ENCODE measurements at places on chromosomes 16 and 17.

DNA sequence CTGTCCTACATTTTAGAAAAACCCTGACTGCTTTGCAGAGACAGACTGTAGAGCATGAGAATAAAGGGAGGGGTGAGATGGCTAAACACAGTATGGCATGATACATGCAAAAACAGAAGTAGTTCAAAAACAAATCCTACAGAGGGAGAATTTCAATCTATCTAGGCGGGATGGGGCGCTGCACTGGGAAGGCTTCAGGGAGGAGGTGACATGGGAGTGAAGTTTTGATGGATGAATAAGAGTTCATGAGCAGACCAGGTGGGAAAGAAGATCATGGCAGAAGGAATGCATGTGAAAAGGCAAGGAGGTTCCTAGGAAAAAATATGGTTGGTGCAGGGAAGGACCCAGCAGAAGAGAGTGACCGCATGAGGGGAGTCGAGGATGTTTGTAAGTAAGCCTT is 19.2 kb downstream of the HS3ST3B1 start:
- DNase-seq = no peak

- no peak for DNase-seq
Observed at GRCh38 chr17:10683853-10684252, 13.5 kb downstream of the SCO1 start.

GRCh38 chr16:8182761-8183160 is 407.6 kb downstream of the TMEM114 start:
- DNase-seq = no peak

DNA sequence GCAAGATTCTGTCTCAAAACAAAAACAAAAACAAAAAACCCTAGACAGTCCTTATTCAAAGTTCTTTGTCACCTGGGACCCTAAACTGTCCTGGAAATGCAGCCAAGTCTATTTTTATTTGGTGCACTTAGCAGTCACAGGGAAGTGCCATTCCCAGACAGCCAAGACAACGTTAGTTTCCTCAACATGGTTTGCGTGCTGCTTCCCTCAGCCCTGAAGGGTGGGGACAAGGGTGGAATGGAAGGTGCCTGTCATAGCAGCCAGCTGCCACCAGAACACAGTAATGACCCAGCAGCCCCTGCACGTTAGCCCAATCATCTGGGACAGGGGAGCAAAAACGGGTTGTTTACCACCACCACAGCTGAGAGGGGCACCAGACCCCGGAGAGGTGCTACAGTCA is 16.9 kb downstream of the CREBBP start:
- DNase-seq = no peak

GRCh38 chr17:8392274-8392673 is 5.4 kb downstream of the RNF222 start:
- DNase-seq = no peak

DNA sequence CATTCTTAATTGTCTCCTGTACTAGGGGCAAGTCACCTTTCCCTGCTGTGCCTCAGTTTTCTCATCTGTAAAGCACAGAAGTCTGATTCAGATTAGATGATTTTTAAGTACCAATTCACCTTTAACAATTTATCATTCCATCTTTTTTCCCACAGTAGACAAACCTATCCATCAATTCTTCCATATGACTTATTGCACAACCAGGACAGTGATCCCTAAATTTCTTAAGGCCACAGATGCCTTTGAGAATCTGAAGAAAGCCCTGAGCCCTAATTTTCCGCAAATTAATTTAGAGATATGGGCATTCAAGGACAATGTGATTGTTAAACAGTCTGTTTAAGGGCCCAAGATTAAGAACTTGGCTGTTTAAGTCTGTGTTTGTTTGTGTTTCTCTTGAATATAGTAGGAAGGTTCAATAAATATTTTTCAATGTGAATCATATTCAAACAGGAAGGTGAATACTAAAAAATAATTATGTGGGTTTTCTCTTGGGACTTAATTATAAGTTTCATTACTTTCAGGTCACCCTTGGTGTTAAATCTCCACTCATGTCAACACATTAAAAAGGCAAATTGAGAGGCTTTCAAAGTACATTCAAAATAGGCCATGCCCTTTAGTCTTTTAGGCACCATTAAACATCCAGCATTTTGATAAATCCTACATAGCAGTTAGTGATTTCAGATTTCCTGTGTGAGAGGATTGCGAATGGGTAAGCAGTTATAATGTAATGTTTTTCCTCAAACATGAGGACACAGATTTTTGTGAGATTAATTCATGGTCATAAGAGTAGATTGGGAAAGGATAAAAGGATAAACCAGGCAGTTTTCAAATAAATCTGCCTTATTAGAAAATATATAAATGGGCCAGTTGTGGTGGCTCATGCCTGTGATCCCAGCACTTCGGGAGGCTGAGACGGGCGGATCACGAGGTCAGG is 34.9 kb upstream of the MMD start:
- DNase-seq = no peak

DNA sequence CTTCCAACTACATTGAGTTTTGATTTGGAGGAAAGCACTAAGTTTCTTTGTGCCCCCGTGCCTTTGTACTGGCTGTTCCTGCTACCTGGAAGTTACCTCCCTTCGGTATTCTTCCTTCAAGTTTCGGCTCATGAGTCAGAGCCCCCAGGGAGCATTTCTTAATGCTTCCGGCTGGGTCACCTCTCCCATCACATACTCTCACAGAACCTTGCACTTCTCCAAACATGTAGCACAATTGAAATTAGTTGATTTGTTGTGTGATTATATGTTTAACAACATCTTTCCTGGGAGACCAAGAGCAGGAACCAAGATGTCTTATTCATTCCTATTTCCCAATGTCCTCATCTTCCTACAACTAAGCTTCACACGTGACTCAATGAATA is 158.6 kb upstream of the CDH5 start:
- DNase-seq = no peak

DNA sequence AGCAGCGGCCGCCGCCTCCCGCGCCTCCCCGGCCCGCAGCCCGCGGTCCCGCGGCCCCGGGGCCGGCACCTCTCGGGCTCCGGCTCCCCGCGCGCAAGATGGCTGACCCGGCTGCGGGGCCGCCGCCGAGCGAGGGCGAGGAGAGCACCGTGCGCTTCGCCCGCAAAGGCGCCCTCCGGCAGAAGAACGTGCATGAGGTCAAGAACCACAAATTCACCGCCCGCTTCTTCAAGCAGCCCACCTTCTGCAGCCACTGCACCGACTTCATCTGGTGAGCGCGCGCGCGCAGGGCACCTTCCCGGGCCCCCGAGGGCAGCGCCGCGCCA is 258 bp downstream of the PRKCB start:
- no peak for DNase-seq

DNA sequence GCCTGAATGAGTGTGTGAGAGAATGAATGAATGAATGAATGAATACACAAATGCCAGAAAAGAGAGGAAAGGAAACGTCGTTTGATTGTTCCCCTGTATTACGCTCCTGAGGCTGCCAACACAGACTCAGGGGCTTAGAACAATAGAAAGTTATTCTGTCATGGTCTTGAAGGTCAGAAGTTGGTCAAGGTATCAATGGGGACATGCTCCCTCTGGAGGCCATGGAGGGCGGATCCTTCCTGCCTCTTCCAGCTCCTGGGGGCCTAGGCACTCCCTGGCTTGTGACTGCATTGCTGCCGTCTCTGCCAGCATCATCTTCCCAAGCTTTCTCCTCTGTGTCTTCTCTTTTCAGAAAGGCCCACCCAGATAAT is 1.5 kb upstream of the SLC38A8 start:
- peak; percentile 30 for DNase-seq

- no peak for DNase-seq
Observed at GRCh38 chr16:1053700-1054368, 18.7 kb upstream of the SSTR5 start.

- no peak for DNase-seq
Observed at GRCh38 chr17:8447799-8448198, 12.1 kb downstream of the NDEL1 start.

GRCh38 chr17:65389949-65390348 is 171.5 kb downstream of the AXIN2 start:
- peak; percentile 69 for DNase-seq

DNA sequence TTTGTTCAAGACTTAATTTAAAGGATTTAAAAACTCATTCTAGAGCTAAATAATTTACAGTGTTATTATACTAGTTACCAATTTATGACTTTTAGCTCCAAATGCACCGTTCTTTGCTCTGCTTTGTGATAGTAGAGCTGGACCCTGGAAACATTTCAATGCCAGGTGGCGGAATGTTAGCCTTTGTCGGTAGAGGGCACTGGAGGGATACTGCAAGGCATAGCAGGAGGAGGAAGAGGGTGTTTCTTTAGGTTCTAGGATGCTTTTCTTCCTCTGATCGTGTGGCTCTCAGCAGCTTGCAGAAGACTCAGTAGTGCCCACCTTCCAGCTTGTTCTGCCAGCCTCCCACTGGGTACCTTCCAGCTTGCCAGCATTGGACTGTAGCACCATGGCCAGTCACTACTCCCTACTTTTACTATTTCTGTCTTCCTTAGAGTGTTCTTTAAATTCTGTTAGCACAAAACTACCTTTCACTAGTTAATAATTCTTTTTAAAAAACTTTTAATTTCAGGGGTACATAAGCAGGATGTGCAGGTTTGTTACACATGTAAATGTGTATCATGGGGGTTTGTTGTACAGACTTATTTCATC is 325.3 kb downstream of the UTP18 start:
- no peak for DNase-seq

DNA sequence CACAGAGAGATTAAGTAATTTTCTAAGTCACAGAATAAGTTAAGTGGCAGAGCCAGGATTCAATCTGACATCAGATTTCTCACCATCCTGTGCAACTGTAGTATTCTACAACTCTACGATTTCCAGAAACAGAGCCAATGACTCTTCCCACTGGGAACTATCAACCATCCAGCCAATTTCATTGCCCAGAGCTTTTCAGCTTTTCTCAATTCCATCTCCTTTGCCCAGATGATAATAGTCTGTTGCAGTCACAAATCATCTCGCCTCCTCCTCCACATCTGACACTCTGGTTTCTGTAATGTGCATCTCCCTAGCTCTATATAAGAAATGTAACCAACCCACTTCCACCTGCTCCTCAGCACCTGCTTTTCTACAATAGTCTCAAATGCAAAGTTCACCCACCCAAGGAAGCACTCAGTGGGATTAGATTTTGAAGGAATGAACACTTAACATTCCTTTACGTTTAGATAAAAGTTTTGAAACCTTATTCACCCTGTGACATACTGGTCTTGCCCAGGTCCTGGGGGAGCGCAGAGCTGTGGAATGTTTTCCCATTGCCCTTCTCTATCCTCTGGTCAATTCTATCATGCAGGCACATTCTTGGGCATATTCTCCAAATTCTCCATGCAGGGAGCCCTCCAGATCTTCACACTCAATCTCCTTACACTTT is 167.8 kb upstream of the ASIC2 start:
- DNase-seq = no peak

GRCh38 chr17:48611213-48611612 is 396 bp upstream of the HOXB7 start:
- DNase-seq = peak; percentile 46

- peak; percentile 54 for DNase-seq
Observed at GRCh38 chr16:47492428-47493377, 31.6 kb downstream of the PHKB start.

GRCh38 chr16:50274326-50275097 is 8.2 kb downstream of the ADCY7 start:
- no peak for DNase-seq

DNA sequence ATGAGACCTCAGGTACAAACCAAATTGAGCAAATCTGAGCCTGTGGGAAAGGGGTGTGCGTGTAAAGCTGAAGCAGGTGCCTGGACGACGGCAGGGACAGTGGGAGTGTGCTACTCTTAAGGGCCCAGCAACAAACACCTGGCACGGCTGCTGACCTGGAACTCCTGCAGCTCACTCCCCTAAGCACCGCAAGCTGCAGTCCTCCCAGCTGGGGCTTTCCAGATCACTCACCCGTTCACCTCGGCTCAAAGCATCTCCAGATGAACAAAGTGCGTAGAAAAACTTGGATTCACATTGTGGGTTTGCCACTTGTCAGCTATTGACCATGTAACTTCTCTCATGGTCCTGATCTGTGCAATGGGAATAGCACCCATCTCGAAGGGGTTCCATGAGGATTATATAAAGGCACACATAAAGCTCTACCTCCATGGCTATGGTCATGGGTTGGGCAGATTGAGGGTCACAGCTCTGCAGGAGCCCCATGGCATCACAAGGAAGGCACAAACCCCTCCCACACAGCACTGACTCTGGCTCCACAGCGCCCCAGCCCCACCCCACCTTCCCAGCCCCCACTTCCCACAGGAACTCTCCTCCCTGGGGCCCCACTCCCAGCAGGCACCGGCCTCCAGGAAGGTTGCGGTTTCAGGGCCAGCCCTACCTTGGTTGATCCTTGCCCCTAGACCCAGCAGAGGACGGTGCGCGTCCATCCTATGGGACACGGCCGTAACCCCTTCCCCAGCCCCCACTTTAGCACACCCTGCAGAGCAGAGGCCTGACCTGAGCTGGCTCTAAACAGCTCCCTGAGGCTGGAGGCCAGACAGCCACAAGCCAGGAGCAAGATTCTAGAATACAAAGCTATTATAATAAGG is 21.9 kb downstream of the ST3GAL2 start:
- DNase-seq = no peak

GRCh38 chr17:7515911-7516610 is 31.9 kb downstream of the POLR2A start:
- DNase-seq = no peak

DNA sequence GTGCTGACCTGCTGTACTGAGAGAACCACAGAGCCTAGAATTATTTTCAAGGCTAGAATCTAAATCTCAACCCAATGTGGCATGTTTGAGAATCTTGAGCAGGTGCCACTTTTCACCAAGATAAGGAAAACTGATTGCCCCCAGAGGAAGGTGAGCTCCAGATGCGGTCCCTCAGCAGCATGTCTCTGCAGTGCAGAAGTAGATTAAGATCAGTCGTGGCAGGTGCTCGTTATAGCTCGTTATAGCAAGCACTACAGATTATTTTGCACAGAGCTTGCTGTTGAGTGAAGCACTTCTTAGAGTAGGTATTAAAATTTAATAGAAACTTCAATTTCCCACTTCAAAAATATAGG is 176.0 kb downstream of the AATF start:
- DNase-seq = no peak

GRCh38 chr16:86570558-86571529 is 4.2 kb downstream of the FOXC2 start:
- no peak for DNase-seq

DNA sequence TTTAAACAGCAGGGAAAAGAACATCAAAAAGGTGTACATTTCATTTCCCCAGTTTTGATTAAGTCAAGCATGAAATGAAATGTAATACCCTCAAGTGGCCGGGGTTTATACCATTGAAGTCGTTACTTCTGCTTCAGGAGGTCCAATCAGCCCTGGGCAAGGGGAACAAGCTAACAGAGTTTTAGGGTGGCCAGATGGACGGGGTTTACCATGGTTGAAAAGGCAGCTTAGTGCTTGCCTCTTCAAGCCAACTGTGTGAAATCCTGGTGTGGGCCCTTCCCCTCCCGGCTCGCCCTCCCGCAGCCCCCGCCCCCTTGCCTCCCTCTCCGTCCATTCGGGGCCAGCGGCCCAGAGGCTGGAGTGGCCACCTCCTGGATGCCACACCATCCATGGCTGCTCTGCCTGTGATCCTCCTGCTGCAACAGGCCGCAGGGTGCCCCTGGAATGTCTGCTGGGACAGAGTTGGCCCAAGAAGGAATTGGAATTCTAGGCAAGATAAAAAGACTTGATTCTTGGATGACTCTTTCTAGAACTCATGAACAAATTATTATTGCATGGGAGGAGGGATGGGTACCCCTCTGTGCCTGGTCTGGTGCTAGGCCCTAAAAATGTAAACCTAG is 296.2 kb upstream of the IRX3 start:
- DNase-seq = no peak
